ENCODE measurements at places on chromosomes 5 and 9.

DNA sequence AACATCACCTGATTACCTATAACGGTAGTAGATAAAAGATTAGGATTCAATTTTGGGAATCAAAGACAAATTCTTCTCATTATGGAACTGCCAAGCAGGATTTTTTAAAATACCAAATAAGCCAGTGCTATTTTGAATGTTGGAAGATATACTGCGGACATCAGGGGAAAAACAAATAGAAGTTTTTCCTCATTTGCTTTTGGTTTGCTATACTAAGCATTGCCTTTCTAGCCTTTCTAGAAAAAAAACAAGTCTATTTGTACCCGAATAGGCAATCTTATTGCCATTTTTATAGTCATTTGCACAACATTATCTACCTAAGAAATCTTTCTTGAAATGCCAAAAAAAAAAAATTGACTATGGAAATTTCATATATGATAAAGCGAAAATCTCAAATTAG lies 379.5 kb downstream of the CDH10 start:
- no peak for DNase-seq

DNA sequence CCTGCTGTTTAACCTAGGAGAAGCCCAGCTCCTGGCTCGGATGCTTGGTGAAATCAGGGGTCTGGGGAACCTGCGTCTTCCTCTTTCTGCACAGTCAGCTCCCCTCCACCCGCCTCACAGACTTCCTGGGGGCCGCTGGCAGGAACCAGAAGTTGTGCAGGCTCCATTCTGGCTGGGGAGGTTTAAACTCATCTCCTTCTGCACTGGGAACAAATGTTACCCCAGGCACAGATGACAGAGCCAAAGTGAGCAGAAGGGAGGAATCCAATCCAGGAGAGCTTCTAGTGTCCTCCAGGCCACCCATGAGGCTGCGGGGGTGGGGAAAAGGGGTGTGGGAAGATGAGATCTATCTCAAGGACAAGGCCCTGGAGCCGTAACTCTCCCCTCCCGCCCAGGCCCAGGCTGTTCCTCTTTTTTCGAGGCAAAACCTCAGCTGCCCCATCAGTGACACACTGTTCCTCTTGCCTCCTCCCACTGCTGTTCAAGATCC lies 31.2 kb downstream of the KCNMB1 start:
- no peak for DNase-seq

DNA sequence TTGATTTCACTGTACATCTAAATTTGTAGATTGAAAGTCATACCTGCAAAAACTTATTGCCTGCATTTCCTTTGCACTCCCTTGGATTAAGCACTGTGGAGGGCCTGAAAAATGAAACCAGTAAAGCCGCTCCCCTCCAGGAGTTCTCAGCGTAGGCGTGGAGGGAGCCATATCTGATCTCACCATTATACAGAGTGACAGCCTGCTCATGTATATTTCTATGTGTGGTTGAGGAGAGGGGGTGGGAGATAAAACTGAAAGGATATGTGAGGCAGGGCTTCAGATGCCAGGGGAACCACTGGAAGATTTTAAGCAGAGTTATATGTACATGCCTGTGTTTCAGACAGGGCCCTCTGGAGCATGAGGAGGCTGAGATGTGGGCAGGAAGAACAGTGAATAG lies 303.0 kb downstream of the MSX2 start:
- no peak for DNase-seq

- no peak for DNase-seq
Measured at GRCh38 chr5:174550026-174550425, 174.4 kb upstream of the MSX2 start.

- DNase-seq = no peak
Measured at GRCh38 chr5:180873615-180874520, 12.8 kb upstream of the ZFP62 start.

DNA sequence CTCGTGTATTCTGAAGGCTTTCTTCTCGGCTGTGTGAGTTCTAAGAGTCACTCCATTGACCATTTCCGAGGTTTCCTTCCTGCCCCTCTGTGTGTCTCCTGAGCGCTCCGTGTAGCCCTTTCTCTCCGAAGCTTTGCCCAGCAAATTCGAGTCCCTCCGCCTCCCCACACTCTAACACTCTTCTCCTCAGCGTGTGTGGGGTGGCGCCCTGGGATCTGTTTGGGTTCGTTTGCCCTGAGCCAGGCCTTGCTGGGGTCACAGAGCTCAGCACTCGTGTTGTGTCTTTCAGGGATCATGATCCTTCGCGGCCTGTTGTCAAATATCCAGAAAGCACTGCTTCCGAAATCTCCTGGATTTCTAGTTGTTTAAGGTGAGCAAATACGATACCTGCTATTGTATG lies 5.6 kb upstream of the PAEP start:
- no peak for DNase-seq

- no peak for DNase-seq
Measured at GRCh38 chr5:150765799-150766169, 7.0 kb upstream of the DCTN4 start.

DNA sequence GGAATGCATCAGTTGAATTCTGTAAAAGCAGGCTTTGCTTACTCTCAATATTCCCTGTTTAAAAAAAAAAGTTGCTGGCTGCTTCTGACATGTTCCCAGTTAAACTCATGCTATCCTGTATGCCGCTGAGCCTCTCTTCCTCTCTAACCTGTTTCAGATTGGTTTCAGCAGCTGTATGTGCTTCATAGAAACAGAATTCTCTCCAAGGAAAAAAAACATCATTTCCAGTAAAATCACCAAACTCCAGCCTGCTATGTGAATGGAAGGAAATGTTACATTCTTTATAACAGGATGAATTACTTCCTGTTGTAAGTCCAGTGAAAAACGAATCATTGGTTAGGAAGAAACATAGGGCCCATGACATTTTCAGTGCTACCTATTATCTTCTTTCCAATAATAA lies 25.7 kb upstream of the KCNV2 start:
- no peak for DNase-seq

DNA sequence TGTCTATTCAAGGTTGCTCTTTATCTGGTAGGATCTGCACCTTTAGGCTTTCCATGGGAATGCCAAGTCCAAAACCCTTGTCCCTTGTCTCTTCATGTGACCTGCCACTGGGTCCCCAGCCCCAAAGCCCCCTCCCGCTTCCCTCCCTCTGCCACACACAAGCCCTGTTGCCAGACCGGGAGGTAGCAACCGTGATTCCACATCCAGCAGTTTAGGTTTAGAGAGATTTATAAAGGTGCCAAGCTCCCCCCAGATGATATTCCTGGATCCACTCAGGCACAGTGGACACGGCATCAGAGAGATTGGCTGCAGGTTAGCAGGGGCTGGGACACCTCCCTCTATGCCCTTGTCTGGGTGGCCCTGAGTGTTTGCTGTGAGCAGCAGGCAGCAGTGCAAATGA lies 504.7 kb downstream of the CCDC171 start:
- DNase-seq = no peak

- no peak for DNase-seq
Measured at GRCh38 chr5:73022471-73023169, 66.8 kb downstream of the FCHO2 start.

DNA sequence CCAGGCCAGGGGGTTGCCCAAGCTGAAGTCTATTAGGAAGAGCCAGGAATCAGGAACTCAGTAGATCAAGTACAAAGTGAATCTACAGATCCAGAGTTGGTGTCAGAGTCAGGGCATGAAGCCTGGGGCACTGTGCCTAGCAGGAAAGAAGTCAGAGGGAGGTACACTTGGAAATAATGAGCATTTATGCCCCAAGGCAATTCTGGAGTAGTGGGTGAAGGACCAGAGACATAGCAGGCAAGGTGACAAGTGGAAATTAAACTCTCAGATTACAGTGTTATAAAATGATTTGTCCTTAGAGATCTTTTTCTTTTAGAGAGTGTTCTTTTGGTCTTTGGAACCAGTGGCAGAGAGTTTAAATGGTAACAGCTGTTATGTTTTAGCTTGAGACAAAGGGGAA lies 138.0 kb downstream of the ADAMTSL1 start:
- no peak for DNase-seq

DNA sequence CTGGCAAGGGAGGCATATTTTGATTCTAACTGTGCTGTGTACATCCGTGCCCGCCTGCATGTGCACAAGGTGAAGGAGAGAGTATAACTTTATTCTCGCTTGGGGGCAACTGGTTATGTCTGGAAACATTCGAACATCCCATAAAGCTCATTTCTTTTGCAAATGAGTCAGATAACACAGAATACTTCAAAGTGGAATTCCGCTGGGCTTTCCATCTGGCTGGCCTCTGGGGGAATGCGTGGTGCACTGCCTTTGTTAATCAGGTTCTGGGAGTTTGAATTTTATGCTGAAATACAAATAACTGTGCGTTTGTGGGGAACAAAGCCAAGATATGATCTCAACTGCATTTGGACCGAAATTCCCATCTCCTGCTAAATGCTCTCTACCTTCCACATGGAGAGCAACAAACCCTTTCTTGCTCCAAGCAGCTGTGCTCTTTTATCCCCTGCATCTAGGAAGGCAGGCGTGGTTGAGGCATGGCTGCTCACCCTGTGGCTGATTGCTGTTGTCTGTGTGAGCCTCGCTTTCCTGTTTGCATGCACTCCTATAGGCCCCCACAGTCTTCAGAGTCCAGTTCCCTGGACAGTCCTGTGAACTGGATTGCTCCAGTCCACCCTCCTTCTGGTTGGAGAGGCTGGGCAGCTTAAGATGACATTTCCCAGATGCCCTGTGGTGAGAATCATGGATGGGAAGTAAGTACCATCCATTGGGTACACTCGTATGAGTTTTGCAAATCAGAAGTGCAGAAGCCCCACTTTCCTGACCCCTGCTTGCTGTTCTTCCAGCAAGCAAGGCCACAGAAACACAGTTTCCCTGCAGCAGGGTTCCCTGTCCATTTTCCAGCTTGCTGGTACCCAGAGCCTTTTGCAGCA lies 82.9 kb upstream of the ALDH1B1 start:
- peak; percentile 60 for DNase-seq

DNA sequence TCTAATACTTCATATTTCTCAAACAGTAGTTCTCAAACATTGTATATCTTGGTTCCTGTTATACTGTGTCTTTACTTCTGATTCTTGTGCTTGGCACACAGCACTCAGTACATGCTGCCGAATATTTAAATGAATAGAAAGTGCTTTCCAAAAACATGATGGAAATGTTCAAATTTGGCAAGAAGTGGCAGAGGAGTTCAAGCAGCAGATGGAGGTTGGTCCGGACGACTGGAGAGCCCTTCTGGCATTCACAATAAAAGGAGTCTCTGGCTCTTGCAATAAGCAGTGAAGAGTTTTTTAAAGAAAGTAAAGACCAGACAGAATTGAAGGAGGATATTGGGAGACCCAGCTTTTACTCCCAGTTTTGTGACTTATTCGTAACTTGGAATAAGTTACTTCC lies 36.3 kb downstream of the TSTD2 start:
- no peak for DNase-seq

DNA sequence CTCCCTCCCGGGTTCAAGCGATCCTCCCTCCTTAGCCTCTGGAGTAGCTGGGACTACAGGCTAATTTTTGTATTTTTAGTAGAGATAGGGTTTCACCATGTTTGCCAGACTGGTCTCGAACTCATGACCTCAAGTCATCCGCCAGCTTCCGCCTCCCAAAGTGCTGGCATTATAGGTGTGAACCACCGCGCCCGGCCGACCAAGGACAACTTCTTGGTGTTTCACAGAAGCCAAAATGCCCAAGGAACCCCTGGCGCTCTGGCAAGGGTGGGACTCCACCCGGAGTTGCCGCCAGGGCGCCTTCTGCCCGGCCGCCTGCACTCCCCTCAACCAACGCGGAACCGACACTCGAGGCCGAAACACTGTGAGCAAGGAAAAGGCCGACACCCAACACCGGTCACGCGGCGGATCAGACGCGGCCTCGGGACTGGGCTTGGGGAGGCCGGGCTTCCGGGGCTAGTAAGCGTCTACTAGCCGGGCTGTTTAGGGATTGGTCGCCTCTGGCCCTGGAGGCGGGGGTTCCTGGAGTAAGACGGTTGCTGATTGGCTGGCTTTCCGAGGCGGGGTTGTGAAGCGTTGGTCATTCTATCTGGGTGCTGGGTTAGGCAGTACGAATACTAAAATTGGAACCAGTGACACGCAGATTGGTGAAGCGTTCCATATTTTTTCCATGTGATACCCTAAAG lies 7.7 kb upstream of the CFAP157 start:
- peak; percentile 91 for DNase-seq

GRCh38 chr9:112894041-112894440 lies 3.4 kb upstream of the SLC46A2 start:
- peak; percentile 24 for DNase-seq

DNA sequence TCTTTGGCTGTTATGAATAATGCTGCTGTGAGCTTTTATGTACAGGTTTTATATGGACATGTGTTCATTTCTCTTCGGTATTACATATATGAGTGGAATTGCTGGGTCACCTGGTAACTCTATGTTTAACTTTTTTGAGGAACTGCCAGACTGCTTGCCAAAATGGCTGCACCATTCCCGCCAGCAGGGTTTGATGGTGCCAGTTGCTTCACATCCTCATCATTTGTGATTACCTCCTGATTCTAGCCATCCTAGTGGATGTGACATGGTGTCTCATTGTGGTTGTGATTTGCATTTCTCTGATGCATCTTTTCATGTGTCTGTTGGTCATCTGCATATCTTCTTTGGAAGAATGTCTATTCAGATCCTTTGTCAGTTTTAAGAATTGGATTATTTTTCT lies 10.7 kb downstream of the NANS start:
- no peak for DNase-seq

DNA sequence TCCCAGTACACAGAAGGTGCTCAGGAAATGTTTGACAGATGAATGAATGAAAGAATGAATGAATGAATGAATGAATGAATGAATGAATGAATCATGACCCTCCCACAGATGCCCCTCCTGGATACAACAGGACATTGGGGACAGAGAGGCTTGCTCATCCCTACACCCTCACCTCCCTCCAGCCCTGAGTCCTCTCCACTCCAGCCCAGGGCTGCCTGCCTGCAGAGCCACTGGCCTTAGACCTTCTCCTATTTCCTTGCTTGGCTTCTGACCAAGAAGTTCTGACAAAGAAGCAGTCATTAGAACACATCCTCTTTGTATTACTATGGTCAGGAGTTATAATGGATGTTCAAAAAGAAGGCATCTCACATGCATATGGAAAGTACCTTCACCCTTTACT lies 240.7 kb upstream of the DAPK1 start:
- no peak for DNase-seq

- DNase-seq = no peak
Measured at GRCh38 chr5:133688391-133688790, 76.0 kb upstream of the FSTL4 start.

DNA sequence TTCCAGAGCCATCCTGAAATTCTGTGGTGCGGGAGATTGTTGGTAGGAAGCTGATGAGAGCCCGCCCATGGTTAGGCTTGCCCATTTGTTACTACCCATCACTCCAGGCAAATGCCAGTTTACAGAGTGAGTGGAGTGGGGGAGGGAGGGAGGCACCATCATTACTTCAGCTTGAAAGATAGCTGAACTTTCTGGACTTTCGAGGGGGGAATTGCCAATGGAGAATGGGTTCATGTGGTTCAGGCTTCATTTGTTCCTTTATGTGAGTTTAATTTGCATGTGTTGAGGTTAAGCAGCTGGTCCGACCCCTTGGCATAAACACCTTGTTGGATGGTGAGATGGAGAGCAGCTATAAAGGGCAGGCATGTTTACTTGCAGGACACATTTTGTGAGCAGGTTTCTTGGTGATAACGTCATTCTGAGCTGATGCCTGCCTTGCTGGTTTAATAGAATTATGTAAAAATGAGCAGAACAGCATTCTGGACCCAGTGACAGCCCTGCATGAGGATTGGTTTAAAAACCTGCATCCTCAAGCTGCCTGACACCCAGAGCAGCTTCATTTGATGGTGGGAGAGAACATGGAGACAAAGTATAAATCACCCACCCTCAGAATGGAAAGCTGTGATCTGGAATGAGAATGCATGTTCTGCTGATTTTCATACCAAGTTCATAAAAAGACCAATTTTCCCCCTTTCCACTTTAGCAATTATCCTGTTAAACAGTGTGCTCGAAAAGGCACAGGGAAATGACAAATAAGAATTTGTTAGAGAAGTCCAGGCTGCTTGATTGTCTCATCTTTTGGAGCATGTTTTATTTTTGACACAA lies 106.3 kb downstream of the TRIO start:
- DNase-seq = no peak
